ENCODE measurements at places on chromosomes 7 and 10.

GRCh38 chr10:32970910-32971309 lies 12.9 kb upstream of the ITGB1 start:
- no peaks in the 10 kb centered on the region for H3K36me3 ChIP-seq
- H3K27ac ChIP-seq = no peak overlapping the region
- peaks cover 16% of the 10 kb centered on the region for H3K4me1 ChIP-seq
- no peaks in the 10 kb centered on the region for H3K27me3 ChIP-seq
- DNase-seq = no peak

GRCh38 chr10:77240041-77240652 lies 397.5 kb downstream of the KCNMA1 start:
- H3K4me3 ChIP-seq = no peak overlapping the region
- H3K27ac ChIP-seq = peak overlapping the region; percentile 9
- DNase-seq = no peak
- peaks cover 32% of the 10 kb centered on the region for H3K4me1 ChIP-seq
- peaks cover 4% of the 10 kb centered on the region for H3K27me3 ChIP-seq

GRCh38 chr7:150458235-150458634 lies 7.8 kb downstream of the GIMAP8 start:
- no peak overlapping the region for H3K27ac ChIP-seq
- no peak for DNase-seq
- H3K27me3 ChIP-seq = peaks cover 11% of the 10 kb centered on the region
- H3K36me3 ChIP-seq = no peaks in the 10 kb centered on the region
- H3K4me3 ChIP-seq = no peak overlapping the region
- H3K4me1 ChIP-seq = no peaks in the 10 kb centered on the region

DNA sequence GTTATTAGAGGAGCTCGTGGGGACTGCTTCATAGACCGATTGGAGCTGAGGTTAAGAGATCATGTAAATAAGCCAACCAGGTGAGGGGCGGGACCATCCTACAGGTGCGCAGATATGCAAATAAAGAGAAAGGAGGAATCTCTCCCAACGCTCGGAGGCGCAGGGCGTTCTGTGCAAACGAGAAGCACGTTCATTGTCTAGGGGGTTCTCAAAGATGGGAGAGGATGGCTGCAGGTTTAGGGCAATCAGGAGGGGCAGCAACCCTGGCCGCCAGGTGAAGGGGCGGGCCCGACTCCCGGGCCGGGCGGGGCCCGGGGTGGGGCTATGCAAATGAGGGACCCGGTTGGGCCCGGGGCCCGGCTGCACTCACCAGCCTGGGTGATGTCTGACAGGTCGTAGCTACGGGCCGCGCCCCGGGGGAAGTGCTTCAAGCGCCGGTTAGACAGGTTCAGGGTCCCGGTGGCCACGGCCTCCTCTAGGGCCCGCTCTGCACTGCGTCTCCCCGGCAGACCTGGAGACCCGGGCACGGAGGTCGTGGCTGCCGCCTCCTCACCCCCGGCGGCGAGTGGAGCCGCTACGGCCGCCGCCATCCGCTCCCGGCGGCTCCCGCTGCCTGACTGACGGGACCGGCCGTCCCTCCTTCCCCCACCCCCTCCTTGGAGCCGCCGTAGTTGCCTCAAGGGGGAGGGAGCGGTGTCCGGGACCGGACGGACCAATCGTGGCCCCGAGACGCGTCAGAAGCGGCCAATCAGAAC lies at the start of gene LRCH4:
Gene LRCH4, minus strand, starts transcription at position 619 of the 755 bp plus-strand sequence. Its CDS starts 29 bp downstream, at position 590.
- peaks cover 30% of the 10 kb centered on the region for H3K4me1 ChIP-seq
- H3K27me3 ChIP-seq = peaks cover 8% of the 10 kb centered on the region
- DNase-seq = no peak
- peak within 1 kb of the TSS; percentile 99 for H3K27ac ChIP-seq
- peak within 1 kb of the TSS; percentile 97 for H3K4me3 ChIP-seq
- no peaks in the 10 kb centered on the region for H3K36me3 ChIP-seq

- no peak overlapping the region for H3K27ac ChIP-seq
- H3K36me3 ChIP-seq = peaks cover 63% of the 10 kb centered on the region
- DNase-seq = no peak
- H3K4me1 ChIP-seq = no peaks in the 10 kb centered on the region
- H3K27me3 ChIP-seq = no peaks in the 10 kb centered on the region
Observed at GRCh38 chr10:42809676-42810075, 27.1 kb downstream of the BMS1 start.

DNA sequence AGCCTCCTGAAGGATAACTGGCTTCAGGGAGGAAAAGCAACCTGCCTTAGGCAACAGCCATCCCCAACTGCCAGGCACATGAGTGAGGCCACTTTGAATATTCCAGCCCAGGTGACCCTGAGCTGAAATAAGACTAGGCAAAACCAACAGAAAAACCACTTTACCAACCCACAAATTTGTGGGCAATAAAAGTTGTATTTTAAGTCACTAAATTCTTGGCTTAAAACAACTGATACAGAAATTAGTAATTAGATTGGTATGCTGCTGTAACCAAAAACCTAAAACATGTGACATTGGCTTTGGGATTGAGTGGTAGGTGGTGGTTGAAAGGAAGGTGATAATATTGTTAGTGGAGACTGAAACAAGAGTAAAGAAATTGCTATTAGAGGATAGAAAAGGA lies 39.9 kb downstream of the ABCB4 start:
- no peak overlapping the region for H3K4me3 ChIP-seq
- H3K27me3 ChIP-seq = no peaks in the 10 kb centered on the region
- H3K27ac ChIP-seq = no peak overlapping the region
- peaks cover 3% of the 10 kb centered on the region for H3K36me3 ChIP-seq
- no peak for DNase-seq

GRCh38 chr10:19971343-19972052 lies 155.3 kb downstream of the PLXDC2 start:
- H3K4me3 ChIP-seq = no peak overlapping the region
- peaks cover 32% of the 10 kb centered on the region for H3K4me1 ChIP-seq
- peaks cover 17% of the 10 kb centered on the region for H3K36me3 ChIP-seq
- no peaks in the 10 kb centered on the region for H3K27me3 ChIP-seq
- DNase-seq = no peak

- H3K27me3 ChIP-seq = no peaks in the 10 kb centered on the region
- no peaks in the 10 kb centered on the region for H3K36me3 ChIP-seq
- DNase-seq = no peak
- H3K27ac ChIP-seq = no peak overlapping the region
- H3K4me3 ChIP-seq = no peak overlapping the region
Observed at GRCh38 chr10:78532480-78533042, 498.9 kb downstream of the RPS24 start.

- no peaks in the 10 kb centered on the region for H3K36me3 ChIP-seq
- H3K4me1 ChIP-seq = peaks cover 10% of the 10 kb centered on the region
- no peak overlapping the region for H3K4me3 ChIP-seq
- H3K27me3 ChIP-seq = no peaks in the 10 kb centered on the region
- no peak overlapping the region for H3K27ac ChIP-seq
Observed at GRCh38 chr10:52229291-52229931, 84.7 kb upstream of the DKK1 start.

DNA sequence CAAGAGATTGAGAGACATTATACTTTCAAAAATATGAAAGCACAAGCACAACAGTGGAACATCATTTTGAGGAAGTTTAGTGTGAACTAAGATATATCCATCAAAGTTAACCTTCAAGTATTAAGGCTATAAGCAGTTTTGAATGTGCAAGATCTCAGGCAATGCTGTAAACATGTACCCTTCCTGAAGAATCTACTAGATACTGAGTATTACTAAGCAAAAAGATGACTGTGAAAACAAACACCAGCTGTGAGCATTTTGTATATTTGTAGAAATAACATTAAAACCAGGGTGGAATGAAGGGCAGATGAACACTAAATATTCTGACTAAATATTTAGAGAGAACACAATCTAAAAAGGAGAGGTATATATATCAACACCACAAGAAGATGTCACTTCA lies 41.3 kb upstream of the ADRA2A start:
- no peaks in the 10 kb centered on the region for H3K4me1 ChIP-seq
- no peak overlapping the region for H3K27ac ChIP-seq
- DNase-seq = no peak

- no peak for DNase-seq
- no peak overlapping the region for H3K4me3 ChIP-seq
- no peaks in the 10 kb centered on the region for H3K36me3 ChIP-seq
- H3K27ac ChIP-seq = no peak overlapping the region
- H3K4me1 ChIP-seq = no peaks in the 10 kb centered on the region
Observed at GRCh38 chr7:89334797-89335196, 539.3 kb upstream of the TEX47 start.

- H3K4me1 ChIP-seq = peaks cover 11% of the 10 kb centered on the region
- no peak overlapping the region for H3K27ac ChIP-seq
- H3K36me3 ChIP-seq = peaks cover 23% of the 10 kb centered on the region
- DNase-seq = no peak
Observed at GRCh38 chr10:63171255-63171855, 38.2 kb downstream of the NRBF2 start.

DNA sequence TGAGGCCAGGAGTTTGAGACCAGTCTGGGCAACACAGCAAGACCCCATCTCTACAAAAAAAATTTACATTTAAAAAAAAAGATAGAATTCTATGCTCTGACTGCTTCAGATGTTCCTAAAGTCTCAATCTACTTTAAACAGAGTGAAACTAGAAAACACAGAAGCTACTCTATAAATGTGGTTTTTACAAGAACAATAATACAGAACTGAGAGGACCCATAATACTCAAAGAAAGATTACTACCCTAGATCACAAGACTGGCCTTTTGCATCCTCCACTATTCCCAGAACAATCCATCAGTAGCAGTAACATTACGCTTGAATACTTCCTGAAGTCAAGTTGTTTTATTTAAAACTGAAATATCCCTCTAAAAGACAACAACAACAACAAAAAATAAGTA lies 119.4 kb downstream of the ZFAND4 start:
- H3K4me3 ChIP-seq = no peak overlapping the region
- peaks cover 2% of the 10 kb centered on the region for H3K4me1 ChIP-seq
- no peak for DNase-seq
- H3K27me3 ChIP-seq = no peaks in the 10 kb centered on the region
- H3K27ac ChIP-seq = no peak overlapping the region

GRCh38 chr10:97701438-97702069 lies 12.0 kb upstream of the MARVELD1 start:
- peaks cover 4% of the 10 kb centered on the region for H3K27me3 ChIP-seq
- no peak overlapping the region for H3K4me3 ChIP-seq
- H3K4me1 ChIP-seq = no peaks in the 10 kb centered on the region
- no peak for DNase-seq

DNA sequence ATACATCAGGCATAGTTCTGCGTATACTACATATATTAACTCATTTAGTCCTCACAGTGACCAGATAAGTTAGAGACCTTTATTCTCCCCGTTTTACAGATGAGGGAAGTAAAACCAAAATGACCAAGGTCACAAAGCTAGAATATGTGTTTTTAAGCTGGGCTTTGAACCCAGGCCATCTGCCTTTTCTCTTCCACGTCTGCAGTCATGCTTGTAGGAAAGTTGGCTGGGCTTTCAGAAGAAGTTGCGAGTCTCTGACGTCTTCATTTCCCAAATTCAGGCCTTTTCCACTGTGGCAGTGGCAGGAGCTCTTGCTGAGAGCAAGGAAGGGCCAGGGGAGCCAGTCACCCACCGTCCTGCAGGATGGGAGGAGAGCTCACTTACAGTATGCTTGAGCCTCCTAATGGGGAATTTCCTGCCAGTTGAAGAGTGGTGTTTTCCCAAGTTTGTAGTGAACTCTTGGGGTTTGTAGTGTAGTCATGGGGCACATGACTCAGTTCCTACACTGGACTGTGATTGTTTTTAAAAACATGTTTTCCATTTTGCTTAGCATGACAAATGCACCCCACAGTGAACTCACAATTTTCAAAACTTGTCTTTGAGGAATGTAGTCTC lies 34.2 kb downstream of the CYP17A1 start:
- H3K27ac ChIP-seq = peak overlapping the region; percentile 93
- peaks cover 38% of the 10 kb centered on the region for H3K4me1 ChIP-seq
- no peak for DNase-seq
- no peaks in the 10 kb centered on the region for H3K27me3 ChIP-seq

DNA sequence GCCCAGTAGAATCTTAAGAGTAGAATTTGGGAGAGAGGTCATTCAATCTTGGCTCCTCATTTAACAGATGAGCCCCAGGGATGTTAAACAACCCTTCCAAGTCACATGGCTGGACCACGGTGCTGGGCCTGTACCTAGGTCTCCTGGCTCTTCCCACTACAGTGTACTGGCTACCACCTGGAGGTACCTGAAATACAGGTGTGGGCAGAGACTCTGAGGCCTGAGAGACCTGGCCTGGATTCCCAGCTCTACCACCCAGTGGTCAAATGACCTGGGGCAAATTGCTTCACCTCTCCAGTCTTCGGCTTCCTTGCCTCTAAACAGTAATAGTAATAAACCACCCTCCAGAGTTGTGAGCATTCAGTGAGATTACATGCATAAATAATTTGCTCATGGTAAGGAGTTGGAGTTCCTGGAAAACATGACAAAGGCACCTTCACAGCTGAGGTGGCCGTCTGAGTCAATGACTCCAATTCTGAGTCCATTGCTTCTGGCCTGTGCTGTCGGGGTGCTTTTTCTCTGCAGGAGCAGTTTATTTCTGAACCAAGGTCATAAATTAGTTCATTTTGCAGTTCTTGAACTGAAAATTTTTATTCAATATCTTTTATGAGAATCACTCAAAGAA lies 2.7 kb downstream of the GOT1 start:
- DNase-seq = no peak
- peaks cover 15% of the 10 kb centered on the region for H3K4me1 ChIP-seq
- peaks cover 15% of the 10 kb centered on the region for H3K36me3 ChIP-seq
- H3K4me3 ChIP-seq = no peak overlapping the region
- H3K27ac ChIP-seq = no peak overlapping the region

GRCh38 chr10:111481261-111481826 lies 404.5 kb downstream of the ADRA2A start:
- H3K27me3 ChIP-seq = no peaks in the 10 kb centered on the region
- DNase-seq = no peak
- no peaks in the 10 kb centered on the region for H3K36me3 ChIP-seq
- H3K4me3 ChIP-seq = no peak overlapping the region
- peaks cover 24% of the 10 kb centered on the region for H3K4me1 ChIP-seq

- no peak overlapping the region for H3K4me3 ChIP-seq
- peaks cover 5% of the 10 kb centered on the region for H3K36me3 ChIP-seq
- peaks cover 8% of the 10 kb centered on the region for H3K27me3 ChIP-seq
- no peak overlapping the region for H3K27ac ChIP-seq
- DNase-seq = no peak
Observed at GRCh38 chr10:44242091-44242490, 142.8 kb downstream of the CXCL12 start.

- H3K4me1 ChIP-seq = peaks cover 25% of the 10 kb centered on the region
- H3K4me3 ChIP-seq = peak overlapping the region; percentile 33
- no peak for DNase-seq
Observed at GRCh38 chr7:7321681-7322080, 139.3 kb downstream of the C1GALT1 start.

DNA sequence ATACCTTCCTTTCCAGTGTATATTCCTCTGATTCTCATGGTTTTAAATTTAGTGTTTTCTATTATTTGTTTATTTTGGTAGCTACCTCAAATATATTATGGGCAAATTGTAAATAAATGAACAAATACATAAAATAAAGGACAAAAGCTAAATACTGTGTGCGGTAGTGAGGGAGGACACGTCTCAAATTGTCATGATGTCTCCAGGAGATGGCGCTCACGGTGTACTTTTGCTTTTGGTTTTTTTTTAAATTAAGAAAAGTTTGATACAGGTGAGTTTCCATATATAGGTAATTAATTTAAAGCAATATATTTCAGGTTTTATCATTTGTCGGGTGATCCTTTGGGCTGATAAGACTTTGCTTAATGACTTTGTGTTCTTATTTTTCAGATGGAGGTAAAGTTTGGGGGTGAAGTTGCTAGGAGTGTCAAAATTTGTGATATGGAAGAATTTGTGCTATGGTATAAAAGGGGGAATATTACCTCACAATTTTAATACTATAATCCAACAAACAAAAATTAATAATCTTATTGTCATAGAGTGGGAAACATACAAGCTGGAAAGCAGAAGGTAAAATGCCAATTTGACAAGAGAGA lies 68.4 kb upstream of the TMEM229A start:
- no peaks in the 10 kb centered on the region for H3K27me3 ChIP-seq
- H3K4me1 ChIP-seq = no peaks in the 10 kb centered on the region
- H3K36me3 ChIP-seq = no peaks in the 10 kb centered on the region
- no peak for DNase-seq
- no peak overlapping the region for H3K27ac ChIP-seq
- H3K4me3 ChIP-seq = no peak overlapping the region
